ENCODE measurements at places on chromosomes 5 and 9. TPM values are rescaled to one million over a fixed set of nuclear protein-coding genes. Genes with fewer than 3 reads are reported as not detected.

GRCh38 chr5:2427983-2428382, 323.5 kb downstream of the IRX2 start:
- no peak for DNase-seq

N4BP3 gene
- total RNA-seq: 43.9 TPM

DNA sequence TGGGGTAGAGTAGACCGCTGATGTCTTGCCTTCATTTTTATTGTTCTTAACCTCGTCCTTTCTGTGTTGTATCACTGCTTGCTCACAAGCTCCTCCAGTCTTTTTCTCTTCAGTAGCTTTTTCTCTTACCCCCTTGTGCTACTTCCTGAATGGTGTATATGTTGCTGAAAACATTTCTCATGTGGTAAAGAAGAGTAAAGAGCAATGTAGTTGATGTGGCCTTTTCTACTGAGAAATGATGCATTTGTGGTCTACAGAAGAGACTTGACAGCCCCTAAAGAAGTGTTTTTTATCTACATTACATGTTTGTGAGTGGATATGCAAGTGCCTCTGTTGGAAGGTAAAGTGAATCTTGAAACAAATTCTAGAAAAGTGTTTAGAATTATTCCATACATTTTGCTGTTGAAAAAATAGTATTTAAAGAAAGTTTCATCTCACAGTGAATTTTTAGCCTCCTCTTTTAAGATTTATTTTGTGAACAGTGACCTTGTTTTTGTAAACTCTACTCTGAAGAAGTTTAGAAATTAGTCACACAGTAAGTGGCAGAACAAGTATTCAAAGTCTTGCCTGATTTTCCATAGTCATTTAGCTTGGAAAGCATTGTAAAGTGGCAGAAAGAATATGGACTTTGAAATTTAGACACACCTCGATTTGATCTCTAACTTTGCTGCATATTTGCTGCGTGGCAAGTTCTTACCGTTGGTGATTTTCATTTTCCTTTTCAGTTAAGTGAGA, 17.4 kb downstream of the CDC42SE2 start:
- no peak for DNase-seq

IFNA6 gene
- not detected for total RNA-seq

DNA sequence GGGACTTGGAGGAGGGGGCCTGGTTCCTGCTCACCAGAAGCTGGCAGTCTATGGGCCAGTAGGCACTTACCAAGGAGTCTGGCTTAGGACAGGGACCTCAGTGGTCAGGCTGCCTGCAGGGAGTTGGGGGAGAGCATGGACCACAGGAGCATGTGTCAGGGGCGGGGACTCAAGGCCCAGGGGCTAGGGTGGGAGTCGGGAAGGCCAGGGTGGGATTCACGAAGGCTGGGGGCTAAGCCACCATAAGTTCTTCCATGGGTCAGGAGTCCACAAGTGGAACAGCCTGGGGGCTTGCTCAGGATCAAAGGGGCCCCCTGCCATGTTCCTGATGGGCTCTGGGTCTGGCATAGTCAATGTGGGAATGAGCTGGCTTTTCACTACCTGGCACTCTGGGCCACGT, 11.5 kb upstream of the SLC25A48 start:
- no peak for DNase-seq

GRCh38 chr5:179273441-179274145, 71.7 kb downstream of the ADAMTS2 start:
- DNase-seq: no peak

CEL gene
- total RNA-seq: 0.17 TPM

DNA sequence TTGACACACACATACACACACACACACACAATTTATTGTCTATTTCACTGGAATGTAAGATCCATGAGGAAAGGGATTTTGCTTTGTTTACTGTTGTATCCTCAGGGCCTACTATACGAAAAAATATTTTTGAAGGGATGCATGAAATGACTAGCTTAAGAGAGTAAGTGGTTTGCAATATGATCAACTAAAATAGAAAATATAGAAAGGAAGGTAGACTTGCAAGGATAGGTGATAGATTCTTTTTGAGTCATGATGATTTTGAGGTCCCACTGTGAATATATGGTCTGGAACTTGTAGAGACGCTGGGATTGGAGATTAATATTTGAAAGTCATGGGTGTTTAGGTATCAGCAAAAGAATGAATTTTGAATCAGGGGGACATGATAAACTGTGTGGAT, 28.9 kb upstream of the OTULIN start:
- no peak for DNase-seq

GRCh38 chr5:53037141-53037859, 48.1 kb downstream of the ITGA2 start:
- DNase-seq: peak; percentile 85

DNA sequence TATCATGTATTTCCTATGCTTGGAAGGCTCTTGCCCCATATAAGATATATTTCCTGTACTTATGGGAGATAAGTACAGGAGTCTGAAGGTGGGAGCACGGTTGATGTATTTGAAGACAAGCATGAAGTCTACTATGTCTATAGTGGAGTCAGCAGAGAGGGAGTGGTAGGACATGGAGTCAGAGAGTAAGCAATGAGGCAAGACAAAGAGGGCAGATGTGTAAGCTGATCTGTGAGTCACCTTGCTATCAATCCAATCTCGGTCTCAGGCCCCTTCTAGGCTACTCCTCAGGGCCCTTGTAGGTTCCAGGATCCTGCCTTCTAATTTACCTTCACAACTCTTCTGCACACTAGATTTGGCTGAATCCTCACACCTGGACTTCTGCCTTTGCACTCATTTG, 105.5 kb downstream of the MACIR start:
- no peak for DNase-seq

DNA sequence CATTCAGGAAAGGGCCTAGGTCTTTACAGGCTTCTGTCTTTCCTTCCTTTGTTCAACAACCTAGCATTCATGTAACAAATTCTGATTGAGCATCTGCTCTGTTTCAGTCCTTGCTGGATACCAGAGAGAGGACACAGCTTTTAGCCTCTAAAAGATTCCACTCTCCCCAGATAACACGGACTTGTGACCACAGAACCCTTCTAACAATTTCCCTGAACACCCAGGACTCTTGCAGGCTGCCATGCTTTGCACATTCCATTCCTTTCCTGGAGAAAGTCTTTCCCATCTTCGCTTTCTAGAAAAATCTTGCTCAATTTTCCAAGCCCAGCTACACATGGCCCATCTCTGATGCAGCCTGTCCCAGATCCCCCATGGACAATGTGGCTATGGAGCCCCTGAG, 310.9 kb downstream of the ACTL7B start:
- no peak for DNase-seq

INSYN2B gene
- 2.9 TPM for total RNA-seq

DNA sequence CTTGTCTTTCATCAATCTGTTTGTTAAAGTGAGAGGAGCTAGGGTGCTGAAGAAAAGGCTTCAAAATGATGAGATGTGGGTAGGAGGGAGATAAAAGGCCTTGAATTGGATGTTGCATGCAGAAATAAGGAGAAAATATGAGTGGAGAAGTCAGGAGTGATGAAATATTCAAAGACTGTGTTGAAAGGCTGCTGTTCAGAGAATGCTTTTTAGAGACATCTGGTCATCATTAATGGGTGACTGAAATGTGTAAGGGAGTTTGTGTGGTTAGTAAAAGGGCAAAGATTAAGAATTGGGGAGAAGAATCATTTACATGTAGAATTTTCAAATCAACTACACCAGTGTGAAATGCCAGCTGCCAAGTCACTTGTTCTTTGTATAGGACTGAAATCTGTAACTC, 383.9 kb downstream of the MAT2B start:
- no peak for DNase-seq

DNA sequence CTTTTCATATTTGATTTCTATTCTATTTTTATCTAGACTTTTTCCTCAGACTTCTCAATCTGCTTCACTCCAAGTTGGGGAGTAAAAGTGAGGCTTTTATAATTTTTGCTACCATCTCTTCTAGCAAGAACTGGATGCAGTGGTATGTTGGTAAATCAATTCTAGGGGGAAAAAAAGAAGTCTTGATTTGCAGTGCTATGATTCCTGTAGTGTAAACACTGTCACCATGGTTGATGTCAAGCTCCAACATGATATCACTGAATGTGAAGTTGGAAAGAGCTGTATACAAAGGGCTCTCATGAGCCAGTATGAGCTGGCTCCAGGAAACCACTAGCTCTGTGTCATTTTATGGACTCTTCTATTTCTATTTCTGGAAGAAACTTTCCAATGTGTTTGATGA, 439.2 kb downstream of the NTRK2 start:
- DNase-seq: no peak

DNA sequence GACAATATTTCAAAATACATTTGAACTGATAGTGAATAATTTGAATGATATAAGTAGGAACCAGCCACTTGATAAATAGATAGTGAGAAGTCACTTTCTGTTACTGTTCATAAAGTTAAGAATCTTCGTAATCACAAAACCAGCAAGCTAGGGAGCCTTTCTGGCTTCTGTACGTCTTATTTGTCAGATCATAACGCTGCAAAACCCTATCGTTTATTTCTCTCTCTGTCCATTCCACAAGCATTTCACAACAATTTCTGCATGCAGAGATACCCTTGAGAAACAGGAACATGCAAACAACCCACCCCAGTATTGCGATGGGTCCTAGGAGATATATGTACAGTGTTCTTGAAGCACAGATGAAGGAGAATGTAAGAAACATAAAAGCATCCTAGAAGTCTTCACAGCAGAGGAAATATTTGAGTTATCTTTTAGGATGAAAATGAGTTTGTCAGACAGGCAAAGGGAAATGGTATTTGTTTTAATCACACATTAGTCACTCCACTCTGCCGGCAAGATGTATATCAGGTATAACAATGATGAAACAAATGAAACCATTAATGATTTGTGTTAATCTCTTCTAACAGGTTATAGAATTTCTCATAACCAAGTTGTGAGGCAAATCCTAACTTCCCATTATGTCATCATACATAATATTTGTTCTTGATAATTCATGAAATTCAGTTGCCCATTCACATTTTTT, 668.7 kb upstream of the FTMT start:
- peak; percentile 20 for DNase-seq

PTAR1 gene
- 52.8 TPM for total RNA-seq

- DNase-seq: peak; percentile 64
These were observed 159.6 kb upstream of the SLC12A2 start for GRCh38 chr5:127923804-127924570.

DNA sequence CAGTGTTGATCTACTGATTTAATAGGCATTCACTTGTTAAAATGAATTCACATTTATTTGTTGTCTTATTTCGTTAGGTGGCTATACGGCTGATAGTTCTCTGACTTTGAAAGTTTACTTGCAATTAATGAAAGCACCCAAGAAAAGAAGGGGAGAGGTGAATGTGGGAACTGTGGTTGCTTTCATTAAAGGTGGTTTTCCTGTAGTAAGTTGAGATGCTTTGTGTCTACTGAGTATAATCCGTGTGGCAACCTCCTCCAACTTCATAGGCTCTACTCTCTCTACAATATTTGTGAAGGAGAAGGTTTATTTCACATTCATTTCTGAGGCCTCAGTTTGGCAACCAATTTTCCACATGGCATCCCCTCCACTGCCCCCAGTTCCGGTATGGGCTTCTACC, 12.8 kb upstream of the MACIR start:
- DNase-seq: no peak

GRCh38 chr5:9294793-9295465, 250.9 kb downstream of the SEMA5A start:
- DNase-seq: no peak

CDX1 gene
- not detected for total RNA-seq

- no peak for DNase-seq
These were observed 33.1 kb downstream of the SVEP1 start for GRCh38 chr9:110546411-110546871.

DNA sequence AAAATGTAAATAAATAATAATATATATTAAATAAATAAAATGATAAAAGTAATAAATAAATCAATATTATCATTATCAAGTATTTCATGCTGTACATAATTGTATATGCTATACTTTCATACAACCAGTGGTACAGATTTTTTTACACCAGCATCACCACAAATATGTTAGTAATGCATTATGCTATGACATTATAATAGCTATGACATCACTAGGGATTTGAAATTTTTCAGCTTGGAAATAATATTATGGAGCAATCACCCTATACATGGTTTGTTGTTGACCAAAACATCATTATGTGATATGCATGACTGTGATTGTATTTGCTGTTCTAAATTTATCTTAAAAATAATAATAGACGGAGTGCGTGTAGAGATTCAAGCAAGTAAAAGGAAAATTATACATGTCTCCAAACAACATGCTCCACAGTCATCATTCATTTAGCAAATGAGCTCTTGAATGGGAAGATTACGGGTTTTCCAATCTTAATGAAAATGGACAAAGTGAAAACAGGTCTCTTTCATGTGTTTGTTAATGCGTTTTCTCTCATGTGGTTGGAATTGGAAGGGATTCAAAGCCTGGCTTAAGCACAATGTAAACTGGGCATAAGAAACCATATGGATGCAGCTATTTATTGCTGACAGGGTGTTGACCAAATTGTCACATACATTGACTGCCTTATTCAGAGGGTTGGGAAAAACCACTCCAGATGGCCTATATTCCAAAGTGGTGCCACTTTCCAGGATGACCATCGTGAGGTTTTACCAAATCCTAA, 643.0 kb upstream of the RGMB start:
- DNase-seq: no peak

GRCh38 chr5:146484714-146485391, 31.1 kb downstream of the GPR151 start:
- no peak for DNase-seq

DNA sequence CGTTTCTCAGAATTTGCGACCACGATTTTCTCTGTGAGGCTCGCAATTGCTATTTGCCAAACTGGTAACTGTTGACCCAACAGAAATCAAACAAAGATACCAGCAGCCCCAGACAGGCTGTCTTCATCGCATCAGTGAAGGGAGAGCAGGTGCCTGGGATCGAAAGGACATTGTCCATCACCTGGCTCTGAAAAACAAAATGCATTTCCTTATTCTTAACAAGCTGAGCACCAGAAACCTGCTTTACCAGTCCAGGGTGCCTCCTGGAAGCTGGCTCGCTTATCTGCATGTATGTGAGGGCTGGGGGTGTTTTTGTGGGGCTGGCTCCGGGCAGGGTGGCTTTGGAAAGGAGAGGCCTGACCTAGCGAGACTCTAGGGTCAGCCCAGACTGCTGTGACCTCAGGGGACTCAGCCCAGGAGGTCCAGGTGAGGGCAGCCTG, 24.7 kb downstream of the WWC1 start:
- DNase-seq: no peak

DNA sequence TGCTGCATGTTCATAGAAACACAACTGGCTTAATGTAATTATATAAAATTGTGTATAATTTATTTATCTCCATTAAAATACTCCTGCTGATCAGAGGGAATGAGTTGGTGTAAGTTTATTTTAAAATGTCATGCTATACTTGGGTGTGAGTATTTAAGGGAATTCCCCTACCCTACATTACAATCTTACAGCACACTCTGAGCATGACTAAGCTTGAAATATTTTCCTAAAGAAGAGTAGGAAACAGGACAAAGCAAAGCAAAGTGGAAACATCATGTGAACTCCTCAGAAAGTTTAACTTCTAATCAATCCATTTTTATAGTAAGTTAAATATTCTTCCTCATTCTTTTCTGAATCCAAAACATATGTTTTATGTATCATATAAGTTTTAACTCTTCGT, 1271.3 kb downstream of the EFNA5 start:
- DNase-seq: peak; percentile 19

Measured in dermis blood vessel endothelial cell (primary cell).